ENCODE measurements at places on chromosomes 2 and 18.

DNA sequence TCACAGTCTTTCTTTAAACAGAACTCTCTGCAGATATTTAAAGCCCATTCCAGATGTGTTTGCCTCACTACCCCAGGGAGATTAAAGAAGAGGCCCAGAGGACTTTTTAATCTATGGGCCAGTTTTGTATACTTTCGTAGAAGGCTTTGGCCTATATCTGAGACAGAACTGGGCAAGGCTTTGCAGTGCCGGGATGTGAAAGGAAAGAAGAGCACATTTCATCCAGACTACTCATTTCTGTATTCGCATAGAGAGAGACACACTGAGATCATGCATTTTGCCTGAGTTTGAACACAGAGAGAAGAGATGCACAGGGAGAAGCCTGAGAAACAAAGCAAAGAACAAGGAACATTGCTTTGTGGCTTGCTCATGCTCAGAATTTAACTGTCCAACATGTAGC lies 54.9 kb upstream of the SLC5A7 start:
- no peak for DNase-seq

DNA sequence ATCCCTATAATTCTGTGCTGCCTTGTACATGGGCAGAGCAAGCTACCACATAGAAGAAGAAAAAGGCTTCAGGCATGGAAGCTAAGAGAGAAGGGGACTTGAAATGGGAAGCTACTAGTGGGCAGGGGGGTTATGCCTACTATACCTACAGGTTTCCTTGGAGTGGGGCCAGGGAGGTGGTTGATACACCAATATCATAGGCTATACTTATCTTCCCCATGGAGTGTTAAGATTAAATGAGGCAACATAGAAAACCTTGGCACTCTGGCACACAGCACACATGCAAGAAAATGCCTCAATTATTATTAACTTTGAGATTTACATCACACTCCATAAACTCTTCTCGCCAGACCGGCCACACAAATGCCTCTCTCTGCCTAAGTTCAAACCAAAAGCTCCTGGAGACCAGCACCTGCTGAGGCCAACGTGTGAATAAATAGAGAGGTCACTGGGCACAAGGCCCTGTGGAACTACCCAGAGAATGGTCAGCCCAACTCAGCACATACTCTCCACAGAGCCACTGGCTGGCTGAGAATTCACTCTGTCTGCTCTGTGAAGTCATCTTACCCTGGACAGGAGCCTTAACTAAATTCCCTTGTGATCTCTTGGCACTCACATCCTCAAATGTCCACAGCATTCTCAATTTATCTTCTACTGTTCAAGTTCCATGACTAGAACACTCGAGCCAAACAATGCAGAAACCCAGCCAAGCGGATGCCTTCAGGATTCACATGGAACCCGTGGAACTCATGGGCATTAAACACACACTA lies 498.7 kb downstream of the BCL11A start:
- DNase-seq: no peak

- DNase-seq: no peak
These were observed 201.7 kb downstream of the ALK start for GRCh38 chr2:29719639-29720038.

DNA sequence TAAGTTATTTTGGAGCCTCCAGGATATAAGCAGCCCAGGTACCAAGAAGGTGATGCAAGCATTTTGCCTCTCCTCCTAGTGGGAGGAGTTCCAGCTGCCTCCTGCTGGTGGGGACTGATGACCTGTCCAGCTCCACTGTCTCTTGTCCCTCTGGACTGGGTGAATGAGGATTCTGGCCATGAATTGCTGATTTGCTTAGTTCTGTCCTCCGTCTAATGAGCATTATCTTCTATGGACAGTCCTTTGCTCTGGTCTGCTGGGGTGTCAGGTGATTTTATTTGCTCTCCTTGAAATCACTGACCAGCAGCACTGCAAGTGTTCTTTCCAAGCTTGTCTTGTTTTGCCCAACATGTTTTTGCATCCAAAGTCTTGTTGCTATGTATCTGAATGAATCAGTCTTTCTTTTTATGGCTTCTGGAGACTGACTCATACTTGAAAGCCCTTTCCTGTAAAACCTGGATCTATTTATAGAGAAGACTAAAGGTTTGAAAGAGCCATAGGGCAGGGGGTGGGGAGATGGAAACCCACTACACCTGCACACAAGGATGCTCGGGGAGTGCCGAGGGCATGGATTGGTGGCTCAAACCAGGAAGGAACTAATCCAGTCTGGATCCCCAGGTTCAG lies 40.5 kb upstream of the EFHD1 start:
- peak; percentile 70 for DNase-seq
